ENCODE measurements at places on chromosomes 1 and 21. TPM values are rescaled to one million over a fixed set of nuclear protein-coding genes. Genes with fewer than 3 reads are reported as not detected.

DNA sequence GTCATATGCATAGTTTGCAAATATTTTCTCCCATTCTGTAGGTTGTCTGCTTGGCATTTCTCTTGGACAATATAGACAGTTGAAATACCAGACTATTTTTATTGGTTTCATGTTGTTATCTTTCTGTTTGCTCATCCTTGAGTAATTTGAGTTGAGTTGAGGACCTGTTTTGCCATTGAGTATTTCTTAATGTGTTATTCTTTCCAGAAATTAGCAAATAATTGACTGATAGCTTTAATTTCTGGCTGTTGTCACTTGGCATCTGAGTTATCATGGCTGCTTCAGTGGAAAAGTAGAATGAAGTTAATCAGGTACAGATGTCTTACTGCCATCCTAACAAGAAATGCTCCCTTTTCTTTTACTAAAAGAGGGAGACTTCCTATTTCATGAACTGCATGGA, 264.8 kb upstream of the DUSP10 start:
- peaks cover under 1% of the 10 kb centered on the region for H3K4me1 ChIP-seq
- H3K27ac ChIP-seq, result no peak overlapping the region
- no peak overlapping the region for H3K4me3 ChIP-seq
- no peaks in the 10 kb centered on the region for H3K27me3 ChIP-seq
- no peak for DNase-seq
- H3K36me3 ChIP-seq, result no peaks in the 10 kb centered on the region

GPR157 gene
- 17.4 TPM for total RNA-seq

ETV3L gene
- not detected for total RNA-seq

DNA sequence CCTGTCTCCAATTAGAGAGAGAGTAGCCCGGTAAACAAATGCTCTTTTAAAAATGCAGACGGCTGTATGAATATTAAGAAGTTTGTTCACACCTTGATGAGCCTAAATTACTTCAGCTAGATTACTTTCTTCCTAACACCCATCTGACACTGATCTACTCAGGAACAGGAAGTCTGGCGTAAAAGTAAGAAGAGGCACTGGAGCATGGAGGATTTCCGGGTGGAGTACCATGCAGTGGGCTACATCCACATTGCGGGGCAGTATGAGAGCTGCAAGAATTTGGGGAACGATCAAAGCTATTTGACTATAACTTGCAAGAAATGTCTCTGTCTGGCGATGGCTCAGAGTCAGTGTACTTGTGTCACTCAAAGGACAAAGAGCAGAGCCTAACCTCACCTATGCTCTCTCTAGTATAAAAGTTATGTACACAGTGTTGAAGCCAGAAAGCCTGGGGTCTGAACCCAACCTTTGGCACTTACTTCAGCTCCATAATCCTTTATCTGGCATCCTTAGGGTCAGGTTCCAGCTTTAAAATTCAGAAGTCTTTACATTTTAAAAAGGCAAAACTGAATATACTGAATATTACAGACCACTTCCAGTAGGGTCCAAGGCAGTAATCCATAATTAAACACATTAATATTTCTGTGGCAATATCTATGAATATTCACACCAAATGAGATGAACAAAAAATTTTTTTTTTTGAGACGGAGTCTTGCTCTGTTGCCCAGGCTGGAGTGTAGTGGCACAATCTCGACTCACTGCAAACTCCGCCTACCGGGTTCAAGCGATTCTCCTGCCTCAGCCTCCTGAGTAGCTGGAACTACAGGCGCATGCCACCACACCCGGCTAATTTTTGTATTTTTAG, 7.9 kb upstream of the GNPAT start:
- H3K36me3 ChIP-seq, result peaks cover 6% of the 10 kb centered on the region
- H3K4me1 ChIP-seq, result no peaks in the 10 kb centered on the region
- no peak overlapping the region for H3K27ac ChIP-seq
- H3K27me3 ChIP-seq, result no peaks in the 10 kb centered on the region

PADI3 gene
- total RNA-seq, result 0.24 TPM
